ENCODE measurements at places on chromosomes 6 and 20. TPM values are rescaled to one million over a fixed set of nuclear protein-coding genes. Genes with fewer than 3 reads are reported as not detected.

The RTN4IP1 gene
- 9.9 TPM for total RNA-seq

- no peak for DNase-seq
Observed at GRCh38 chr6:123007885-123008284, 11.8 kb downstream of the CLVS2 start.

- DNase-seq = no peak
Observed at GRCh38 chr6:119535332-119535731, 185.8 kb upstream of the MAN1A1 start.

The EYA4 gene
- total RNA-seq = 0.17 TPM

The CEP57L1 gene
- 17.2 TPM for total RNA-seq

GRCh38 chr6:135162678-135163439 lies 18.2 kb upstream of the MYB start:
- no peak for DNase-seq

DNA sequence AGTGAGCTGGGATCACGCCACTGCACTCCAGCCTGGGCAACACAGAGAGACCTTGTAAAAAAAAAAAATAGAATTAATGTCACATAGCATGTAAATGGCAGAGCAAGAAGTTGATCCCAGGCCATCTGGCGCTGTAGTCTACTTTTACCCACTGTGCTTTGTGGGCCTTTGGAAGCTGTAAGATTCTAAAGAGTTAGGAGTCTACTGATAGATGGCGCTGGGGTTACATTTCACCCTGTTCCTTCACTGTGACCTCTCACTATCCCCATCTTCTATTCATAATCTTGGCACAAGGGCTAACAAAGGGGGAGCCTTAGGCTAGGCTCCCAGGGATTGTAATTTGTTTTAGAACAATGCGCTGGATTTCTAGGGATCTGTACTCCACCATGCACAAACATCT lies 24.4 kb downstream of the SIRPD start:
- peak; percentile 9 for DNase-seq
